Esophagus mucosa (tissue), 1 donor: ENCODE measurements at places on chromosomes 4 and X.

DNA sequence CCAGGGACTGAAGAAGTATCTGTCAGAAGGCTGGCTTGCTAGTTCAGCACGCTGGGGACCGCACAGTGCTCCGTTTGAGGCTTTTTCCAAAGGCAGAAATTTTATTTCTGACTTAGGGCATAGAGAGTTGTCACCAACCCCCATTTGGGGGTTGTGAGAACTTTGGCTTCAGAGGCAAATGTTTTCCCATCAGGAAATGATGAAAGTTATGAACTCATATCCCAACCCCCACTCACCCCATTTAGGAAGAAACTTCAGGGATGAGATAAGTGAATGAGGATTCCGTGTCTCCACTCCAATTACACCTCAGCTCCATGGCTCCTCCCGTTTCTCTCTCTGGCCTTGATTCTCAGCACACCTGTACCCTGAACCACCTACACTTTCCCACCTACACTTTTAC is 4.3 kb upstream of the WDR13 start:
- ATAC-seq: no peak

- ATAC-seq: no peak
Measured at GRCh38 chrX:1720836-1721235, 106.0 kb downstream of the ASMT start.

DNA sequence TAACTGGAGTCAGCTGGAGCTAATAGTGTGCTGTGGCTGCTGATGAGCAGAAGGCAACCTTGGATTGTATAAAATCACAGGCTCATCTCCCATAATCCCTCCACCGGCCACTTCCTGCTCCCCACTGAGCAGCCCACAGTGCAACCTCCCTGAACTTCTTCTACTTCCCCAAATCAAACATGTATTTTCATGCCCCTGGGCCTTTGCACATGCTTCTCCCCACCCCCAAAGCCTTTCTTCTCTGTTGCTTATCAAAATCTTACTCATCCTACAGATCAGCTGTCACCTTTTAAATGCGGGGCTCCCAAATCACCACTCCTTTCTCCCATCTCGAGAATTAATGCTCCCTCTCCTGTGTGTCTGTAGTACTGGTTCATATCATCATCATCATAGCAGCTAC is 35.8 kb downstream of the RHOH start:
- no peak for ATAC-seq

- no peak for ATAC-seq
Measured at GRCh38 chr4:10762561-10762960, 78.0 kb upstream of the CLNK start.

DNA sequence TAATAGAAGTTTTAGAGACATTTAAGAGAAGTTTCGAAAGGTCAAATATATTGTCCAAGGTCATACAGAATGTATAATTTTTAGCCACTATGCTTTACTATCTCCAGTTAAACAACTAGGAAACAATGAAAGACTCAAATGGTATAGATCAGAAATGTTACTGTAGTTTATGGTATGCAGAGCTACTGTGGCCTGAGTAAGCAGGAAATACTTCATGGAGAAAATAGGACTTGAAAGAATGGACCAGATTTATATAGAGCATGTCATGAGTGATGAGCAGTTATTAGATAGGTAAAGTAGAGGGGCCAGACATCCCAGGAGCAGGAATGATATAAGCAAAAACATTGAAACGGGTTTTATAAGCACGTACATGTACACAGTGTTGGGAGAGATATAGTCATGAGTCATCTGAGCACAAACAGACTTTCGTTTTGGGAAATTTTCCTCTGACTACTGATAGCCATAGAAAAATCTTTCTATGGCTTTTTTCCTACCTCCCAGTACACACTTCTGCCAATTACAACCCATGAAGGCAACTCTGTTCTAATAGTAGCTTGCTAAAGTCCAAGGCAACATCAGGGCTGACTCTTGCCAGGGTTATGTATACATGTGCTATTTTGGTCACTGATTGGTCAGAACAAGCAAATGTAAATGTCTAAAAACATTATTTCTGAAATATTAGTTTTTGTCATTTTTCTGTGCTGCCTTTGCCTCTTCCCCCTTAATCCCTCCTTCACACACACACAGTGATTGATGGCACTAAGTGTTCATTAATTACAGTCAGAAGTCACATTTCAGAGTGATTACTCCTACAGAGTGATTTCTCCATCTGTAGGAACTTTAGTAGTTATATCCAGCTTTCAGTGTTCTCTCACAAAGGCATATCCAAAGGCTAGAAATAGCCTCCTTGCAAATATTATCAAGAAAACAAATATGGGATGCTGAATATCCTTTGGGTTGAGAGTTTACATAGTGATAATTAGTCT is 198.7 kb downstream of the ENOX2 start:
- ATAC-seq: peak; percentile 18

DNA sequence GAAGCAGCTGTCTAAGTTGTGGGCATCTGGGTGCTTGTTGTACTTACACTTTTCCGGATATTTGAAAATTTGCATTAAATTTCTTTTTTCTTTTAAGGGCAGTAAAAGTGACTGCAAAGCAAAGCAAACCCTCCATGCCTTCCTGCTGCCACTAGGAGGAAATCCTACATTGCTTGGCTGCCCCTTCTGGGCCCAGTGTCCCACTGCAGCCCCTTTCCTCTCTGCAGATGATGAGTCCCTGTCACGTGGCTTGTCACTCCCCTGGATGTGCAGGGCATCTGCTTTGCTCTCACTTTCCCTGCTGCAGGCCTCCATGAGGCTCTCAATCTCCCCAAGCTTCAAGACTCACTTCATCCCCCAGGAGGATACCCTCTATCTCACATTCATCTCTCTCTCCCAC is 12.7 kb downstream of the TSR2 start:
- no peak for ATAC-seq
